Lung microvascular endothelial cell (primary cell): ENCODE measurements at places on chromosomes 13 and 19. TPM values are rescaled to one million over a fixed set of nuclear protein-coding genes. Genes with fewer than 3 reads are reported as not detected.

LTBP4 gene
- total RNA-seq = 13.7 and 54.4 TPM in 2 replicates

MYADM gene
- total RNA-seq = 4.8 and 8.3 TPM in 2 replicates

ADGRE3 gene
- total RNA-seq = not detected in 2 replicates

IGSF23 gene
- 0.22 TPM in 1 of 2 replicates, not detected in the other for total RNA-seq

ANKRD24 gene
- 0.22 and 0.40 TPM in 2 replicates for total RNA-seq

MEDAG gene
- total RNA-seq = 27.2 and 170 TPM in 2 replicates

ZNF565 gene
- 2.0 and 3.8 TPM in 2 replicates for total RNA-seq

PRR20C gene
- not detected in 2 replicates for total RNA-seq

ETV2 gene
- 0.20 and 0.44 TPM in 2 replicates for total RNA-seq

KLK3 gene
- total RNA-seq = not detected in 2 replicates

DIRAS1 gene
- total RNA-seq = under 0.01 and 0.22 TPM in 2 replicates

DNA sequence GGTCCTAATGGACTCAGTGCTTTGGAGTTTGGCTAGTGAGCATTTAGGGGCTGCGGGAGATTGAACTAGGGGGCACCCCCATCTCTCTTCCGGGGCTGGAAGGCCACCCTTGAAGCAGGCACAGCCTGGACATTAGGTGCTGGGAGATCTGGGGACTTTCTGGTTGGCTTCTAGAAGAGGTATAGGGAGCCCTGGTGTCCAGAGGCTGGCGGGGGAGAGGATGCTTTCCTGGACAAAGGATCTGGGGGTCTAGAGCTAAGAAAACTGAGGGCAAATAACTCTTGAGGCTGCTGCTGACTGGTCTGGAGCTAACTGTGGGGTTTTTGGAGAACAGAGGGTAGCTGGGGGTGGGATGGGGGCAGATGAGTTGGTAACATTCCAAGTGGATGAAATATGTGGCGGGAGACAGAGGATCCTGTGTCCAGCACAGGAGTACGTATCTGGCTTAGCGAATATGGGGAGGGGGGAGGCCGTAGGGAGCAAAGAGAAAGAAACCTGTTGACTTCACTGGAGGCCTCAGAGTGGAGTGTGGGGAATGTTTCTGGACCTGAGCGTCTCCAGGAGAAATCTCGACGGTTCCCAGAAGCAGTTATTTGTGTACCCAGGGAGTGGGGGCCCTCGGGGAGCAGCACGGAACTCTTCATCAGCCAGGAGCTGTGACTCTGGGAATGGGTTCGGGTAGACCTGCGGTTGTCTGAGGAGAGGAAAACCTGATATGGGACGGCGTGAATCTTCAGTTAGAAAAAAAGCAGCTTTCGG, 1.4 kb downstream of the HNRNPUL1 start:
- peak; percentile 33 for DNase-seq

GRCh38 chr19:4633140-4633967, 6.0 kb upstream of the TNFAIP8L1 start:
- peak; percentile 78 for DNase-seq

DNA sequence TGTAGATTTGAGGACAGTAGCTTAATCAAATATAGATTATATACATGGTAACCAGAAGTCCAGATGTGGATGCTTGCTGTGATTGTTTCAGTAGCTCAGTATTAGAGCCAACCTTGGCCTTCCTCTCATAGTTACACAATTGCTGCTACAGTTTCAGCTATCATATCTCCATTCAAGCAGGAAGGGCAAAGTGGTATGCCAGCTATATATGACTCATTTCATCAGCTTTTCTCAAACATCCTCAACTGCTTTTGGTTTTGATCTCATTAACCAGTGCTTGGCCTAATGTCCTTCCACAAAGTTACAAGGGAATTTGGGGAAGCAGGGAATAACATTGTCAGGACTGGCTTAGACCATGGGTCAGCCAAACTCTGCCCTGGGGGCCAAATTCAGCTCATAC, 73.0 kb upstream of the MAB21L1 start:
- peak; percentile 2 for DNase-seq

- DNase-seq = no peak
Observed at GRCh38 chr19:14377883-14378328, 3.3 kb upstream of the ADGRE5 start.

GRCh38 chr19:41411968-41412265, 14.3 kb downstream of the BCKDHA start:
- DNase-seq = no peak

- DNase-seq = no peak
Observed at GRCh38 chr13:19184176-19184575, 2.6 kb upstream of the TUBA3C start.

GRCh38 chr13:57345526-57345925, 178.5 kb downstream of the PRR20E start:
- DNase-seq = no peak

DNA sequence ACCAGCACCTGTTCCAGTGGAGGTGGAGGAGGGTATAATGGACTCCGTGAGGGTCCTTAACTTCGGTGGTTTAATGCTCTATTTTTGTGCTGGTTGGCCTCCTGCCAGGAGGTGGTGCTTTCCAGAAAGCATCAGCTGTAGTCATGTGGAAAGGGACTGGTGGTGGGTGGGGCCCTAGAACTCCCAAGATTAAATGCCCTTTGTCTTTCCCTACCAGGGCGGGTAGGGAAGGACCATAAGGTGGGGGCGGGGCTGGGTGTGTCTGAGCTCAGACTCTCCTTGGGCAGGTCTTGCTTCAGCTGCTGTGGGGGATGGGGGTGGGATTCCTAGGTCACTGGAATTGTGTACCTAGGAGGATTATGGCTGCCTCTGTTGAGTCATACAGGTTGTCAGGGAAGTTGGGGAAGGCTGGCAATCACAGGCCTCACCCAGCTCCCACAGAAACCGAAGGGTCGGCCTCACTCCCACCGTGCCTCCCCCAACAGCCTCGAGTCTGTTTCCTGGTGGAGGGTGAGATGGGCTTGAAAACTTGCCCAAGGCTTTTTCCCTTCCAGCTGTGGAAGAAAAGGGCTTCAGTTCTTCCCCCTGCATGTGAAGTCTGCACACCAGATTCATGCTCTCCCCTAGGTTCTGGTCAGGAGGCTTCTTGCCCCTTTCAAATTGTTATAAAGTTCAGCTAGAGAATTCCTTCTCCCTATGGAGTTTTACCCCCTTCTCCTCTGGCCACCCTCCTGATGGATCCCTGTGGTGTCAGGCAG, 60.3 kb upstream of the CLDN10 start:
- peak; percentile 18 for DNase-seq

DNA sequence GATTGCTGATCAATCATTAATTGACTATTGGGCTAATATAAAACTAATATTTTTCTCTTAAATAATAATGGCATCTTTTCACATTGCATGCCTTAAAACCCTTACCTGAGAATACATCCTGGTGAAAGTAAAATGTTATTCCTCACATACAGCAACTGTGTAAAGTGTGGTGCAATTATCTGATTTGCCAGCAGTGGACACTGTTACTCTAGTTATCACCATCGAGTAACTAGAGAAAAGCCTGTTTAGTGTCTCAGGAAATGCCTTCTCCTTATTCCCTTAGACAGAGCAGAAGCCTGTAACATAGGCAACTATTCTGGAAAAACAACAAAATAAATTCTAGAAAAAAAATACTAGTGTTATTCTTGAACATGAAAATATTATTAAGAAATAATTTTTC, 459.8 kb downstream of the FGF14 start:
- peak; percentile 35 for DNase-seq

- DNase-seq = no peak
Observed at GRCh38 chr19:47994209-47994802, at the start of gene ELSPBP1. Gene ELSPBP1, plus strand, starts transcription at chr19:47994632. Its CDS starts 14,036 bp downstream, at chr19:48008668.

DNA sequence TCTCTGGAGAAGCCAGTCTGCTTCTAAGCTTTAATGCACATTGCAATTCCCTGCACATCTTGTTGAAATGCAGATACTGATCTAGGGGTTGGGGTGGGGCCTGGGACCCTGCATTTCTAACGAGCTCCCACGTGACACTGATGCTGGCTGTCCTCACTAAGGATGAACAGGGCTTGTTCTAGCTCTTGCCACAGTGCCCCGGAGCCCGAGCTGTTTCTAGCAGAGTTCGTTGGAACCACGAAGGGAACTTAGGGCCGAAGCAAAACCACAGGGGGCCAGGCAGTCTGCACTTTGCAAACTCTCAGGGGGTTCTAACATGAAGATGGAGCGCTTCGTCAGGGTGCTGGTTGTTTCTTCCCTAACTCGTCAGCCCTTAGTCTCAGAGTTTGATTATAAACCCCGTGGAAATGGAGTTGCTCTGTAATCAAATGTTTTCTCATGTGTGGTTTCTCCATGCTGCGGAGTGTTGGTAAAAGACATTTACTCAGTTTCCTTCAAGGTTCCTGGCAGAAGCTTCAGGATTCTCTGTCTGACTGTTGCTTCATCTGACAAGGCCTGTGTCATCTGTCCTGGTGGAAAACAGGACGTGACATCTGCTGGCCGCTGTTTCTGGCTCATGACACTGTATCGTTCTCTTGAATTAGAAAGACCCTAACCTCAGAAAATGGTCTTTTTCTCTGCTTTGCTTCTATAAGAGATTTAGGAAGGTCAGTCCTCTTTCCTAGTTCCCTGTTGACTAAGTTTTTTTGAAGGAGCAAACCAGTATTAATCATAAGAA, 221.5 kb downstream of the TEX29 start:
- no peak for DNase-seq

- no peak for DNase-seq
Observed at GRCh38 chr13:105569816-105570215, 965.6 kb downstream of the EFNB2 start.

DNA sequence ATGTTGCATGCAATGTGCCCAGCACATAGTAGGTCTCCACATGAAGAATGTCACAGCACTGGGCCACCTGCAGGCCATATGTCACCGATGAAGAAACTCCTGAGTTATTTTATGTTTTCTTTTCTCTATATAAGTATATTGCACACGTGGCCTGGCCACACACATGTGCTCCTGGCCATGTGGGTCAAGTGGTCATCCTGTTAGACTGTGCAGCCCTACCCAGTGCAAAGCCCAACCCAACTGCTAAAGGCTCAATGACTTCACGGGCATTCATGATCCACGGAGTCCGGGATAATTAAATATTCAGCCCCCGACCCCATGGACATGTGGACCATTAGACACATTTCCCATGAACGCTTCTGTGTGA, 163.2 kb downstream of the TEX29 start:
- DNase-seq = no peak

DNA sequence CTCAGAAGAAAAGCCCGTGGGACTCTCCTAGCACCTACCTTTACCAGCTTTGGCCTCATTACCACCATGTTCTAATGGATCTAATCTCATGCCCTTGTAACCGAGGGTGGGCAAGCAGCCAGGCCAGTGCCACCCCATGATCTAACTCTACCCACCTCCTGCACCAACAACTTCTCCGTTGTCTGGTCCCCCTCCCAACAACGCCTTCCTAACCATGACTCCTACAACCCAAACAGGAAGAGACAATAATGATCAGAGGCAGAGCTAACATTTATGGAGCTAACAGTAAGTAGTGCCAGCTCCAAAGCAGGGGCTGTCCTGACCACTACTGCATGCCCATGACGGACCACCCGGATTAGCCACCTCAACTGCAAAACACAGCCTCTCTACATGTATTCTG, 3.5 kb downstream of the USP12 start:
- DNase-seq = peak; percentile 55

- no peak for DNase-seq
Observed at GRCh38 chr13:114049026-114049425, 75.2 kb upstream of the C13orf46 start.

DNA sequence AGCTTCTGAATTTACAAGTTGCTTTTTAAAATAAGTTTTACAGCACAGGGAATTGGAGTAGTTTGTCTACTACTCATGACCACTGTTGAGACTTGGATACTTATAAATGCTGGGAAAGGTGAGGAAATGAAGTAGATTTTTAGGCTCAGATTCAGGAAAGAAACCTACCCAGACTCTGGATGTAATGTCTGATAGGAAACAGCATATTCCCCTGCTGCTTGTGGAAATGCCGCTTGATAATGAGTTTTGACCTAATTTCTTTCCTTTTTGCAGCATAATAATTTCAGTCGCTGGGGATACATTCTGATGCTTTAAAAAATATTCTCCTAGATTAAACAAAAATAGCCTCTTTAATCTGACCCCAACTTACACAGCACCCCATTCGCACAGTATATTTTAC, 53.6 kb downstream of the SLC10A2 start:
- no peak for DNase-seq

- no peak for DNase-seq
Observed at GRCh38 chr13:109834973-109835720, 48.8 kb upstream of the IRS2 start.

GRCh38 chr13:80376554-80376953, 35.6 kb upstream of the SPRY2 start:
- DNase-seq = no peak

GRCh38 chr13:99750951-99751350, 220.6 kb downstream of the ZIC5 start:
- no peak for DNase-seq

GRCh38 chr13:87122551-87122950, 548.6 kb upstream of the SLITRK5 start:
- no peak for DNase-seq

- no peak for DNase-seq
Observed at GRCh38 chr13:111939666-111940278, 127.2 kb upstream of the SOX1 start.

GRCh38 chr19:55647732-55648584, at the start of gene CCDC106:
Gene CCDC106, plus strand, starts transcription at chr19:55648212. Its CDS starts 835 bp downstream, at chr19:55649047.
- DNase-seq = peak; percentile 79

DNA sequence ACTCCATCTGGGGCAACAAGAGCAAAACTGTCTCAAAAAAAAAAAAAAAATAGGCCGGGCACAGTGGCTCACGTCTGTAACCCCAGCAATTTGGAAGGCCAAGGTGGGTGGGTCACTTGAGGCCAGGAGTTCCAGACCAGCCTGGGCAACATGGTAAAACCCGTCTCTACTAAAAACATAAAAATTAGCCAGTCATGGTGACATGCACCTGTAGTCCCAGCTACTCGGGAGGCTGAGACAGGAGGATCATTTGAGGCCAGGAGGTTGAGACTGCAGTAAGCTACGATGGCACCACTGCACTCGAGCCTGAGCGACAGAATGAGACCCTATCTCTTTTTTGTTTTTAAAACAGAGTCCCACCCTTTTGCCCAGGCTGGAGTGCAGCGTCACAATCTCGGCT, 3.9 kb downstream of the IQCN start:
- DNase-seq = no peak

DNA sequence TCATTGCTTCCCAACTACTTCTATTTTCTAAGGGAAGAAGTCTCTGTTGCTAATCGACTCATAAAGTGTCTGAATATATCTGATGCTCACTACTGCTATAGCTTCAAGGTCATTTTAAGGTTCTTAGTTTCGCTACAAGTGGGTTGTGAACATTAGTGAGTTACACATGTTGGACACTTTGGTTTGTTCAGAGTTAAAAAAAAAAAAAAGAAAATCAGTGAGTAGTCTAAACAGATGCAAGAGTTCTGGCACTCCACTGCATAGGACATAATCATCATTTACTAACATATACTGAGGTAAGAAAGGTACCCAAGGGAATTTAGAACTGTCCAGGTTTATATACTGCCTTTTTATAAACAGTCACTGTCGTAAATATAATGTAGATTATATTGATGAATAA, 108.8 kb downstream of the KLF12 start:
- no peak for DNase-seq

GRCh38 chr13:46173656-46174055, 8.3 kb downstream of the LCP1 start:
- DNase-seq = no peak

DNA sequence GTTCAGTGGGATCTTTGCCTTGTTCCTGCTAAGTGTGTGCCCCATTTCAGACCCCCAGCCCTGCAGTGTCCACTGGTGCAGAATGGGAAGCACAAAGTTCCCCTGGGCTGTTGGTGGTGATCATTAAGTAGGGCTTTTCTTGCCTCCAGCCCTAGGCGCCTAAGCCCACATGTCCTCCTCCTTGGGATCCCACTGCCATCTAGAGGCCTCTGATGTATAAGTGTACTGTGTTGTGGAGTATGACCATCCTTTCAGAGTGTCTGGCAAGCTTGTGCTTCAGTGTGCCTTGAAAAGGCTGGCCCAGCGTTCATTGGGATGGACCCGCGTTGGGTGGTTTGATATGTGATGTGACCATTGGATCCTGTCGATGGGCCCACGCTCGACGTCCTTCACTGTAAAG, 71.2 kb downstream of the WASF3 start:
- peak; percentile 30 for DNase-seq
